ENCODE measurements at places on chromosomes 5 and 9.
A peak's percentile ranks its signal among the peaks of the same experiment; 100 is the strongest.

DNA sequence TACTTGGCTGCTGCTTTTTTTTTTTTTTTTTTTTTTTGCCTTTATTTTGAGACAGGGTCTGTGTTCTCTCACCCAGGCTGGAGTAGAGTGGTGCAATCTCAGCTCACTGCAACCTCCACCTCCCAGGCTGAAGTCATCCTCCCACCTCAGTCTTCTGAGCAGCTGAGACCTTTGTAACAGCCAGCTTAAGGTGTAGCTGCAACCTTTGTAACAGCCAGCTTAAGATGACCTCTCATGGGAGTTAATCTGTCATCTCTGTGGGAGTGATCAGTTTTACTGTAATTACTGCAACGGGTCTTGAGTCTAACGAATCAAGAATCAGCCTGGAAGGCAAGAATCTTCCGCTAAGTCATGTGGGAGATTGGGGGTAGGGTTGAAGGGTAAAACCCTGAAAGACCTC lies 31.6 kb upstream of the SNX2 start:
- no peak for DNase-seq

GRCh38 chr5:92863666-92864065 lies 717.4 kb downstream of the NR2F1-AS1 start:
- DNase-seq: no peak

GRCh38 chr5:3354606-3355005 lies 241.0 kb upstream of the IRX1 start:
- no peak for DNase-seq

DNA sequence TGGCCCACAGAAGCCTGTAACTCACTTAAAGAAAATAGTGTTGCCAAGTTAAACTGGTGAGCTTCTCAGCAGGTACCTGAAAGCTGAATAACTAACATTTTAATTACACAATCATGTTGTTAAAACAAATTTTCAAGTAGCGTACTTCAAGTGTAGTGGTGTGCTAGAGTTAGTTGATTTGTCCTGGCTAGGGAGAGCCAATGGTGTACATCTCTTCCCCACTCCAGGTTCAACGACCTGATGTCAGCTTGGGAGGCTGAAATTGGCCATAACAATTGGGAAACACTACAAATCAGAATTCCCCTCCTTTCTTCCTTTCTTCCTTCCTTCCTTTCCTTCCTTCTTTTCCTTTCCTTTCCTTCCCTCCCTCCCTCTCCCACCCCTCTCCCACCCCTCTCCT lies 295.3 kb upstream of the SLC24A2 start:
- no peak for DNase-seq

- no peak for DNase-seq
Observed at GRCh38 chr5:133460172-133460758, 152.1 kb downstream of the FSTL4 start.

GRCh38 chr9:130906735-130907416 lies 10.3 kb upstream of the QRFP start:
- DNase-seq: no peak

- DNase-seq: no peak
Observed at GRCh38 chr5:96147866-96148265, 186.2 kb upstream of the ELL2 start.

DNA sequence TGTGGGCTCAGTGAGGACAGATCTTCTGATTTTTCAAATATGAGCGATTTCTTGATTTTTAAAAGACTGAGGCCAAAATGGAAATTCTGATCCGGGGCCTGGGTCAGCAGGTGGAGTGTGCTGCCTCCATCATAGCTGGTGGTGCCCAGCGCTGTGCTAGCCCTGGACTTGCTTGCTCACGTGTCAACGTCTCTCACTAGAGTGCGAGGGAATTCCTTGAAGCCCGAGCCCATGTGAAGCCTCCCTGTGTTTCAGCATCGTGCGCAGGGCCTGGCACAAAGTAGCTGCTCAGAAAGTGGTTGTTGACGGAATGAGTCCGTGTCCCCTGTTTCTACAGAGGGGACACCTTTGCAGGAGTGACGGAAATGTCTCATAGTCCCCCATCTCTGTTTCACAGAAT lies 50.5 kb downstream of the RGS3 start:
- no peak for DNase-seq

DNA sequence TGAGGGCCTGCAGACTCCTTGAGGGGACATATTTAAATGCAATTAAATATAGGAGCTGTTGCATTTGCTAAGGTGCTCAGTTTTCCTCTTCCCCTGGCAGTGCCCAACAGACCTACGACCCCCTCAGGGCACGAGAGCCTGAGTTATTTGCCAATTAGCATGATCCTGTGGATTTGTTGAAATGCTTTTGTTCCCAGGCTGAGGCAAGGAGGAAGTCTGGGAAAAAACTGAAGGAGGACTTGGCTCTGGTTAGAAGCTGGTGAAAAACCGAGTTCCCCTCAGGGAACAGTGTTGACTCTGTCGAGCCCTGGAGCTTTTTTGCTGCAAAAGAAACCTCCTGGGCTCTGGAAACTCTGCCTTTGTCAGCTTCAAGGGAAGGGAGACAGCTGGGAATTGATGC lies 103.6 kb upstream of the SHB start:
- DNase-seq: no peak

GRCh38 chr5:27491047-27491446 lies 452.7 kb upstream of the CDH9 start:
- no peak for DNase-seq

DNA sequence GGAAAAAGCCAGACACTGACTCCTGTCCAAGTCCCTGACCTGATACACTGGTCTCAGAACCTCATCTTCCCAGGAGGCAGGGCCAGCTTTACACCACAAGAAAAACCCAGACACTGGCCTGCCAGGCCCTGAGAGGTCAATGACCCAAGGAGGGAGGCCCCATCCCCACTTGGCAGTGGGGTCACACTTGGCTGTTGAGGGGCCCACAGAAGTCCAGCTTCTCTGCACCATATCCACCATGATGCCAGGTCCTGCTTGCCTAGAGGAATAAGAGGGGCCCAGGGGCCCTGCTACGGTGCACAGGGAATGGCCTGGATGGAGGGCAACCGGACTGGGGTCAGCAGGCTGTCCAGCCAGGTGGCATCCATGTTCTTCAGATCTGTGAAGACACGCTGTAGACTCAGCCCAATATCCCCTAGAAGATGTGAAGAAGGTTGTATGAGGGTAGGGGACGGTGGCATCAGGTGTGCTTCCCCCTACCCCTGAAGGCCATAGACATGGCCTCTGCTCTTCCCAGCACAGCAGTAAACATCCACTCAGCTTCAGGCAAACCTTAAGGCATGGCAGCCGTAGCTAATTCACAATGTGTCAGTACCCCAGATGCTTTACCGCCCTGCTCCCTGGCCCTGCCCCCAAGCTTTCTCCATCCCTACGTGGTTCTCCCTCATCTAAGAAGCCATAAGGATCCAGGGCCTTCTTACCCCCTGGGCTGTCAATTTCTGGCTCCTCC lies 6.7 kb downstream of the IRF1 start:
- DNase-seq: no peak

DNA sequence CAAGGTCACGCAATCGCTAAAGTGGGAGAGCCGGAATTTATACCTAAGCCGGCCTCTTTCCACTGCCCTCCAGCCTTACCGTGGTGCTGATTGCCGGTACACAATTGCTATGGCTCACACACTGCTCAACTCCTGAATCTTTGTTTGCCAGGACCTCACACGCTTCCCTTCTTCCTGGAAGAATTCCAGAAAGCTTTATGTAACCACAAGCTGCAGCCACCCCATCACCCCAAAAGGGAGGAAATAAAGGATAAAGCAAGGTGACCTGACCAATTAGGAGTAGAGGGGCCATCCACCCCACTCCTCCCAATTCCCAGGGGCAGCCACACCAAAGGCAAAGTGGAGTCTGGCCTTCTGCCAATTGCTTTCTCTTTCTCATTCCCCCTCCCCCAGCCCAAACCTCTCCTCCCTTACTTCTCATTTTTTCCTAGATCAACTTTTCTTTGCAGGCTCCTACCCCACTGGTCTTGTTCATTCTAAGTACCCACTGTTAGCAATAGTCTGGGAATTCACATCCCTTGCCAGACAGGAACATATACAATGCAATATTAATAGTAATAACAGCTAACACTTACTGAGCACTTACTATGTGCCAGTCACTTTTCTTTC lies 18.0 kb upstream of the CDC23 start:
- DNase-seq: peak; percentile 17

DNA sequence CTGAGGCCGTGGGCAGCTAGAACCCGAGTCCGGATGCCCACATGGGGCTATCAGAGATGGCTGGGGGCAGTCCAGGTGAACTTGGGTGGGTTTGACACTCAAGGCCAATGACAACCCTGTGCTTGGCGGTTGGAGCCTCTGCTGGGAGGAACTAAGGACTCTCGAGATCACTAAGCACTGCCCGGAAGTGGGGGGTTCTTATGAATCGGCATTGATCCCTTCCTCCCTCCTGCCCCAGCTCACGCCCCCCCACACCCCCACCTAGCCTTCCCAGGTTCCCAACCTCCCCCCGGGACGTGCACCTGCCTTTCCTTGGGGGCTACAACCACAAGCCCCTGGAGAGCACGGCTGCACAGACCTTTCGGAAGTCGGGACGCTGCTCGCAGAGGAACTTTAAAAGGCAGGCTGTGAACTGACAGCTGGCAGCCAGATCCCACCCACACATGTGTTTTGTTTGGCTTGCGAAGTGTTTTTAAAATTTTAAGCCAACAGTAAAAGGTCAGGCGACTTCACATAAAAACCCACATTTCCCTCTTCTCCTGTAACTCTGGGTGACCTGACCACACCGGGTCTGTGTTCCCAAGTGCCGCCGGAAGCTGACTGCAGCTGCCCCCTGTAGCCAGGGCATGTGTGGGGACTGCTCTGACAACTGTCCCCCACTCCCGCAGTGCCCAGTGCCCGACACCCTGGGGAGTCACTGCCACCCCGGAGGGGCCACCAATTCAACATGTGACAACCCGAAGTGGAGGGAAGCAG lies 5.1 kb upstream of the RALGDS start:
- DNase-seq: peak; percentile 57

- DNase-seq: no peak
Observed at GRCh38 chr5:96943799-96944198, 7.9 kb downstream of the LNPEP start.

GRCh38 chr5:56019306-56020272 lies 24.8 kb upstream of the IL6ST start:
- peak; percentile 79 for DNase-seq

- DNase-seq: no peak
Observed at GRCh38 chr5:6850106-6850432, 136.8 kb downstream of the TENT4A start.

DNA sequence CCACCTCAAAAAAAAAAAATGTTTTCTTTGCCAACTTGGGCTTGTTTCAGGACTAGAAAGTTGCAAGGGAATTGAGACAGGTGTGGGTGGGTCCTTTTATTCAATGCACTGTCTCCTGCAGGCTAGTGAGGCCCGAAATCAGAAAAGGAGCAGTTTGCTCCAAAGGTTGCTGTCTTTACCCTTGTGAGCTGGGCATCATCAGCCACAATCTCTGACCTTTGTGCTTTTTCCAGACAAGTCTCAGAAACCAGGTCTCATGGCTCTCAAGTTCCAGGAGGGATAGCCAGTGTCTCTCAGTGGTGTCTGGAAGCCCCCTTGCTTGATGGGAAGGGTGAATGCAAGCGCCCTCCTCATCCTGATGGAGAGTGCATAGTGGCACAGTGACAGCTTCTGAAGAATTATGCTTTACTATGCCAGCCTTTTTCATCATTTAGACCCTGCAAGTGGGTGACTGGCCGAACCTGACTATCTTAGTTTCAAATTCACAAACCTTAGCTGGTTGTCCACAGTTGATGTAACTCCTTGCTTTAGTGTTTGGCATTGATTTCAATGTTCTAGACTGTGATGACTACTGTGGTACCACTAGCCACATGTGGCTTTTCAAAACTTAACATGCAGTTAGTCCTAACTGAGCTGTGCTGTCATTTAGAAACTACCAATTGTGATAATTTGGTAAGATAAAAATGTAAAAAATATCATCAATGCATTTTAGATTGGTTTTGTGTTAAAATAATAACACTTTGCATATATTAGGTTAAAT lies 468.6 kb downstream of the GADD45G start:
- DNase-seq: no peak

DNA sequence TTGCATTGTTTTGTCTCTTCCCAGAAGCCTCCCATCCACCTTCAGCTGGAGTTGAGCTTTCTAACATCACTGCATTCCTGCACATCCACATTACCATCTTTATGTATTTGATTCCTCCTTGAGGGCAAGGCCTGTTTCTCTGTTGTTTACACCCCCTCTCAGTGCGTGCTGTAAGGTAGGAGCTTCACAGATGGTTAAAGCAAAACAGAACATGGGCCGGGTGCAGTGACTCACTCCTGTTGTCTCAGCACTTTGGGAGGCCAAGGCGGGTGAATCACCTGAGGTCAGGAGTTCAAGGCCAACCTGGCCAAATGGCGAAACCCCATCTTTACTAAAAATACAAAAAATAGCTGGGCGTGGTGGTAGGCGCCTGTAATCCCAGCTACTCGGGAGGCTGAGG lies 110.9 kb downstream of the KCNIP1 start:
- no peak for DNase-seq

DNA sequence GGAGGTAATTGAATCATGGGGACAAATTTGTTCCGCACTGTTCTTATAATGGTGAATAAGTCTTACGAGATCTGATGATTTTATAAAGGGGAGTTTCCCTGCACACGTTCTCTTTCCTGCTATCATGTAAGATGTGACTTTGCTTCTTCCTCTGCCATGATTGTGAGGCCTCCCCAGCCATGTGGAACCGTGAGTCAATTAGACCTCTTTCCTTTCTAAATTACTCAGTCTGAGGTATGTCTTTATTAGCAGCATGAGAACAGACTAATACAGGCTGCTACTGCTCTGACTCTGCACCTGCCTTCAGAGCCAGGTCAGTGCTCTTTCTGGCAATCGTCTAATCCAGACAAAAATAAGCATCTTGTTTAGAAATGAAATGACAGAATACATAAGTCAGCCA lies 479.2 kb upstream of the TUSC1 start:
- no peak for DNase-seq

DNA sequence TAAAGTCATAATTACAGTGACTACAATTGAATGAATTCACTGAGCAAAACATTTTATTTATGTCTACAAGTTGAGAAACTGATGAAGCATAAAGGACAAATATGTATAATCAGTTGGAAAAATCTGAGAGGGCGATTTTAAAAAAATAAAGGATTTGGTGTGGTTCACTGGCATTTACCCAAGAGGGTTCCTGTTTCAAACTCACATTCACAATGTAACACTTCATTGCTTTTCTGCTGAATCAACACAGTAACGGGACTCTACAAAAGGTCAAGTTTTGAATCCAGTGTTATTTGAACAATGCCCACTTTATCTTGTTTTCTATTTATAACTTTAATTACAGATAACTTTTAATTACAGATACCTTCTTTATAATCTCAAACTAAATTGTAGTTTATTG lies 138.6 kb downstream of the NUDT12 start:
- peak; percentile 62 for DNase-seq

- peak; percentile 20 for DNase-seq
Observed at GRCh38 chr5:61933787-61934626, 372.0 kb upstream of the KIF2A start.

GRCh38 chr9:127360250-127360649 lies 36.7 kb upstream of the SLC2A8 start:
- no peak for DNase-seq

GRCh38 chr5:31726952-31727351 lies 88.0 kb downstream of the PDZD2 start:
- no peak for DNase-seq
